Head of caudate nucleus (tissue), 42 donors: ENCODE measurements at places on chromosomes 16 and 17.

- no peak for DNase-seq
Measured at GRCh38 chr16:12214509-12214908, 238.0 kb downstream of the SNX29 start.

- DNase-seq = peak; percentile 73
Measured at GRCh38 chr17:17900615-17901520, 64.1 kb upstream of the SREBF1 start.

DNA sequence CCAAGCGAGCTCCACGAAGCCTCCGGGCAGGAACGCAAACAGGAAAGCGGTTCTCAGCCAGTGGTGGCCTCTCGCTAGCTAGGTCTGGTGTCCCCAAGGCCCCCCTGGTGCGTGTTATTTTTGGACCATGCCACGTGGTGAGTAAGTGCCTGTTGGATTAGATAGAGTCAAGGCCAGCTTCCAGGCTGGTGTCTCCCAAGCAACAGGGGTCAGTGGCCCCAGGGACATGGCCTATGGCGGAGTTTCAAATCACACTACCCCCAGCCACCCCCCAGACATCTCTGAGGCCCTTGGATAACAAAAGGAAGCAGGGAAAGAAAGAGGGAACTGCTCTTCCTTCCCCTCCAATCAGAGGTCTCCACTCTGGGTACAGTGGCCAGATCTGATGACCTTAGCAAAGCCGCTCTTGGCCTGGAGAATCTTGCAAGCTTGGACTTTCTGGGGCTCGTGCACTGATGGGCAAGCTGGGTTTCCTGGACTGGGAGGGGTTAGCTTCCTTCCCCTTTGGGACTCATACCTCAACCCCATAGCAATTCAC lies 58.2 kb downstream of the MAF start:
- DNase-seq = peak; percentile 44

DNA sequence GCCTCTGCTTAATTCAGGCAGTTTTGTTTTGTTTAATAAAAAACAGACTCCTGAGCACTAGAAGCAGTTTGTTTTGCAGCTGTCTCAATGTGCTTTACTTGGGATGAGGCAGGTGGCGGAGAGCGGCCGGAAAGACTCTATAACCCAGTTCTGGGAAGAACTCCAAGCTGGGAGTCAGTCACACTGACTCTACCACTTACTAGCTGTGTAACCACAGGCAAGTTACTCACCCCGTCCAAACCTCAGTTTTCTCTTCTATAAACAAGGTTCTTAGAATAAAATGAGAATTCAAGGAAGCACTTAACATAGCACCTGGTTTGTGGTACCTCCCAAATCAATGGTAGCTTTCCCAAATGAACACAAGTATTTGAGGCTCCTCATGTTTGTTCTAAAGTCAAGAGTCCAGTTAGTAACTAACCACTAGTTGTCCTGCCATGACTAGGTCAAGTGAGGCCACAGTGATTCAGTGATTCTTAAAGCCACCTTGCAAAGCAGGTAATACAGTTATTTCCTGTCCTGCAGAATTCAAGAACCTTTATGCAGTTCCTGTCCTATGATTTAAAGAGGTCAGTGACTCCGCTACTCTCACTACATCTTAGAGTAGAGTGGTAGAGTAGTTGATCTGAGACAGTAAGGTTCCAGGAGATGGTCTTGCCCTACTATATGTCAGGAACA lies 2.7 kb downstream of the TXNDC17 start:
- no peak for DNase-seq

GRCh38 chr17:55731586-55732250 lies 9.1 kb upstream of the TMEM100 start:
- no peak for DNase-seq

- DNase-seq = peak; percentile 71
Measured at GRCh38 chr17:77424585-77425344, 284.0 kb downstream of the SEC14L1 start.

DNA sequence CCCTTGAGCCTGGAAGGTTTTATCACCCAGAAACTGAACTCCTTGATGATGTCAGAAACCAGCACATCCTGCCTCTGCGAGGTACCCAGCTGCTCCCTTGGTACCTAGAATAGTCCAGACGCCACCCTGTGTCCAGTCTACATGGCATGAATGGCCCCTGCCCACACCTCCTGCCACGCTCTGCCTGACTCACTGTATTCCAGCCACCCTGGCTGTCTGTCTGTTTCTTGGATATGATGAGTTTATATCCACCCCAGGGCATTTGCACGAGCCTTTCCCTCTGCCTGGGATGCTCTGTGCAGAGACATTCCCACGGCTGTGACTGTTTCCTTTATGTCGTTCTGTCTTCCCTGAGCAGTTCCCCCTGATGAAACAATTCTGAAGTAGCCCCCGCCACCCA lies 68.7 kb downstream of the CRISPLD2 start:
- DNase-seq = no peak

DNA sequence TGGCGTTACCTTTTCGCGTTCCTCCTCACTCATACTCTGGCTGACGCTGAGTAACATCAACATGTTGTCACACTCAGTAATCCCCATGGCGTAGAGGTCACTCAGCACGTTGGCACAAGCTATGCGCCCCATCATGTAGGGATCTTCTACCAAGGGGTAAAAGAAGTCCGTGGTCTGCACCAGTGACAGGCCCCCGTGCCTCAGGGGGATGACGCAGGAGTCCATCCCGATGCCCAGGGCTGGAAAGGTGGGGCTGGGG lies 596 bp downstream of the SEPHS2 start:
- no peak for DNase-seq

DNA sequence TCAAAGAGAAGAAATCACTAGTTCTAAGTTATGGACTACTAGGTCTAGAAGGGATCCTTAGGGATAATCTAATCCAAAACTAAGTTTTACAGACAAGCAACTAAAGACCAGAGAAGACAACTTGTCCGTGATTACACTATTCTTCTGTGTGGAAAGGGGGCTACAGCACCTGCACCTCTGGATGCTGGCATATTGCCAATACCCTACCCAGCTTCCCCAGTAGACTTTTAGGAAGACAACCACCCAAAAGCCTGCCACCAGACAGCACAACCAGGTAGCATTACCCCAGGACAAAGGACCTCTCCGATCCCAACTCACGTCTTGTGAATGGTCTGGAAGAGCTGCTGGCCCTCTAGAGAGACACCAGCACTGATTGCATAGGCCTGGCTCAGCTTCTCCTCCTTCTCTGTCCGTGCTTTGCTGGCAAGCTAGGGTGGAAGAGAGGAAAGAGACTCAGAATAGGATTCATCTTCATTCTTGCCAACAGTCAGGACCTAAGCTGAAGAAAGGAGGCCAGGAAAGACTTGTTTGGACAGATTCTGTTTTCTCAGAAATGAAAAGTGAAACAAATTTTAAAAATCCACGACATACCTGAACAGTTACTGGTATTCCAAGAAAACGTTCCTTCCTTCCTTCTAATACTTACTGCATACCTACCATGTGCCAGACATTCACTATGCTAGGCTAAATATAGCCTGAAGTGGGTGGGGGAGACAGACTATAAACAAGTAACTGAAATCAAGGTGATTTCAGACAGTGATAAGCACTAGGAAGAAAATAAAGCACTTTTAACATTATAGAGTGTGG lies 25.3 kb upstream of the TMEM101 start:
- DNase-seq = no peak

GRCh38 chr16:27240948-27241531 lies 27.5 kb downstream of the NSMCE1 start:
- no peak for DNase-seq

GRCh38 chr16:16005721-16006120 lies 56.3 kb downstream of the ABCC1 start:
- no peak for DNase-seq

DNA sequence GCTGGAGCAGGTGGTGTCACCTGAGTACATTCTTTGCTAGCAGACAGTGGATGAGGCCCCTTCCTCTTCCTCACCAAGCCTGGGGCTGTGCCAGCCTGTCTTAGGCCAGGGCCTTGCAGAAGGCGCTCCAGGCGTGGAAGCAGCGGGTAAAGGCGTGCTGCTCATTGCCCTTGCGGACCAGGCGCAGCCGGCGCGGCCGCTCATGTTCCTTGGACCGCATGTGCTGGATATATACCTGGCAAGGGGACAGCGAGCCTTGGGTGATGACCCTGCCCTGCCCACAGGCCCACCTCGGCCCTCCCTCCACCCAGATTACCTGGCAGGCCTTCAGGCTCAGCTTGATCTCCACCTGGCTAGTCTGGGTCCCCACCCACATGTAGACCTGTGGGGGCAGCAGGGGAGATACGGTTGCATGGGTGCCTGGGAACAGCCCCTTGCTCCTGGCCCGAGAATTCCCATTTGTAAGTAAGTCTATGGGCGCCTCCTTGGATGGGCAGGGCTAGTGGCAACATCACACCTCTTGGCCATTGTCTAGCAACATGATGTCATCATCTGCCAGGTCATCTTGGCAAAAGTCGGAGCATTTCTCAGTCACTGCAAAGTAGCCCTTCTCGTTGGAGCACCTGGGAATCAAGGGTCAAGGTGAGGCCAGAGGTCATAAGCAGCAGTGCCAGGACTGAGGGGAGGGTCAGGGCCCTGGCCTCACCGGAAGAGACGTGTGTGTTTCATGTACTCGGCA lies 13.3 kb downstream of the FLII start:
- DNase-seq = no peak

- DNase-seq = no peak
Measured at GRCh38 chr16:70151941-70152509, 21.6 kb upstream of the CLEC18C start.

DNA sequence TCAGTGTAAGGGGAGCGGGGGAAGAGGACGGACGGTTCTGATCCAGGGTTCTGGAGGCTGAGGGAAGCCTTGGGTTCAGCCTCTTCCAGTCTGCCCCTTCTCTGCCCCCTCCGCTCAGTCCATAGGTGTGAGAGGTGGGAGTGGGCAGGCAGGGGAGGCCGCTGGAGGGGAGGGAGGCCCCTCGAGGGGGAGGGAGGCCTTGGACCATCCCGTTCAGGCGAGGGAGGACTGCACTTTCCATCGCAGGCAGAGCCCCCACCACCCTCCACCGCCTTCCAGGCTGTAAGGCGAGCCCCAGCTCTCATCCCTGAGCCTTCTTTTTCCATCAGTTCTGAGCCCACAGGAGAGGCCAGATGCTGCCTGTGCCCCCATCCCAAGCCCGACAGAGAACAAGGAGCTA lies 4.2 kb upstream of the AXIN1 start:
- DNase-seq = no peak

GRCh38 chr17:50603340-50603739 lies 31.3 kb upstream of the ABCC3 start:
- DNase-seq = no peak

- no peak for DNase-seq
Measured at GRCh38 chr17:77425791-77426641, 285.2 kb downstream of the SEC14L1 start.

- DNase-seq = no peak
Measured at GRCh38 chr17:22266231-22266630, 573.9 kb downstream of the KCNJ18 start.

DNA sequence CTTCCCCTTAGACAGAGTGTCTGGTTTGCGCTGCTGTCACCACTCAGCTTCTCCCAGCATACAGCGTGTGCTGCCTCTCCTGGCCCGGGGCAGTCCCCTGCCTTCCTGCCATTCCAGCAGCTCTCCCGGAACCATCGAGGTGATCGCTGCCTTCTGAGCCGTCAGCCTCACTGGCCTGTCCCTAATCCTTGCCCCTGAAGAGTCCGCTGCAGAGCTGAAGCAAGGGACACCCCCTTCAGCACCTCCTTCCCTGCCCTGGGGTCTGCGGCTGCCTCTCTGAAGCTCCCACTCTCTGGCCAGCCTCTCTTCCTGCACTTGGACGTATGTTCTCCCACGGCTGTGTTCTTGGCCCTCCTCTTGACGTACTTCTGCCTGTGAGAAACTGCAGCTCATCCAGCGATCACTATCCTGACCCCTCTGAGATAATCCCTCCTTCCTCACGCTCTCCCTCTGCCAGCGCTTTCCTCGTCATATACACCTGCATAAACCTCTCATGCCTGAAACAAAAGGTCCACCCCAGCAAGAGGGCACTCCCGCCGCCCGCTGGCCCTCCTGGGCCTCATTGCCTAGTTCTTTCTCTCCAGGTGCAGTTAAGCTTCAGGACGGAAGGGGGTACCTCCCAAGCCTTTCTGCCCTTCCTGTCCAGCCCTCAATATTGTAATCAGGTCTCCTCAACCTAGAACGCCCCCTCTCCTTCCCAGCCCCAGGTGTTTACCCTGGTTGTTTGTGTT lies 220.6 kb upstream of the CHMP6 start:
- no peak for DNase-seq

DNA sequence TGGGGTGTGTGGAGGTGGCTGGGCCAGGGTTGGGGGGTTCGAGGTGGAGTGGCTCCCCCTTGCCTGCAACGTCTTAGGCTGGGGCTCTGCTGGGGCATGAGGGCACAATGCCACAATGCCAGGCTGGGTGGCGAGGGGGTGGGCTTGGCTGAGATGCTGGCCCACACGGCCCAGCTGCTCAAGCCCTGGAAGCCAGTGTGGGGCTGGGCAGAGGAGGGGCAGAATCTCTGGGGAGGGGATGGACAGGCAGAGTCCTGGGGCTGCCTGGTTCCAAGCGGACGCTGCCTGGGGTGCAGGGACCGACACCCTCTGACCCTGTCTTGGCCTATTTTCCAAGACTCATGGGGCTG lies 37.5 kb upstream of the SSTR5 start:
- peak; percentile 71 for DNase-seq

DNA sequence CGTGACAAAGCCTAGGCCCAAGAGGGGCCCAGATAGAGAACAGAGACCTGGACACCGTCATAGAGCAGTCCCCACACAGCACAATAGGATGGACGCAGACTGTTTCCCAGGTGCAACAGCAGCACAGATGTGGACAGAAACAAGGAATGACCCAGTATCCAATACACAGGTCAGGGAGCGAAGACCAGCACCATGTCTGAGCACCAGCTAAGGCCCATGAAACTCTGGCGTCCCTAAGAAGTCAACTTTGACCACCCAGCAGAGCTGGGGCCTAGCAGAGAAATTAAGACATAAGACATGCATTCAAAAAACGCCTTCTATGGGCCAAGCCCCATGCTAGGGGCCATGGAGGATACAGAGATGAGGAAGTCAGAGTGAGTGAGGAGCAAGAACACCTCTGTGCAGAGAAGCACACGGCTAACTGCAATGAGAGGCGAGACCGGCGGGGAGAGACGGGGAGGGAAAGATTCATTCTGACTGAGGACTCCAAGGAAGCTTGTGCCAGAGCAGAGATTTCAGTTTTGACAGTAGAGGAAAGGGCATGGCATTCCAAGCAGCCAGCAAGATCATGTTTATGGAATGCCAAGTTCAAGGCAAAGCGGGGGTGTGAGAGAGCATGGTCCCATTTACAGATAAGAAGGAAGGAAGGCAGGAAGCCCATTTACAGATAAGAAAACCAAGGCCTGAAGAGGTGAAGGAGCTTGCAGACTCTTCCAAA lies 50.8 kb downstream of the PITPNM3 start:
- DNase-seq = no peak

DNA sequence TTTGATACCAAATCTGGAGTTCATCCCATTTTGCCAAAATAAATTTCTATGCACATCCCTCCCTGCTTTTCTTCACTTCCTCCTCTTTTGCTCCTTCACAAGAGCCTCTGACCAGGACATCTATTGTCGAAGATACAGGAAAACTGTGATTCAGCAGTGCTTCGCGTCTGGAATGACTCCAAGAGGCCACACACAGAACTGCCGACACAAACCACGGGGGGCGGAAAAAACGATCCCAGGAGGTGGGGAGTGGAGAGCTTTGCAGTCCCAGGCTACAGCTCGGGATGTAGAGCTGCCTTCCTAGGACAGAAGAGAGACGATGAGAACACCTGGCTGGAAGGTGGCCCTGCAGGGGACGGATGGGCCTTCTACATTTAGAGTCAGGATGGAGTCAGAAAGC lies 102.8 kb downstream of the XYLT1 start:
- no peak for DNase-seq
